ENCODE measurements at places on chromosomes 4 and X.

GRCh38 chr4:103498161-103499070 lies 221.4 kb downstream of the TACR3 start:
- DNase-seq, result peak; percentile 38

- DNase-seq, result no peak
These were observed 236.5 kb upstream of the F9 start for GRCh38 chrX:139293991-139294390.

- no peak for DNase-seq
These were observed 44.9 kb upstream of the FAM47C start for GRCh38 chrX:36963069-36963808.

DNA sequence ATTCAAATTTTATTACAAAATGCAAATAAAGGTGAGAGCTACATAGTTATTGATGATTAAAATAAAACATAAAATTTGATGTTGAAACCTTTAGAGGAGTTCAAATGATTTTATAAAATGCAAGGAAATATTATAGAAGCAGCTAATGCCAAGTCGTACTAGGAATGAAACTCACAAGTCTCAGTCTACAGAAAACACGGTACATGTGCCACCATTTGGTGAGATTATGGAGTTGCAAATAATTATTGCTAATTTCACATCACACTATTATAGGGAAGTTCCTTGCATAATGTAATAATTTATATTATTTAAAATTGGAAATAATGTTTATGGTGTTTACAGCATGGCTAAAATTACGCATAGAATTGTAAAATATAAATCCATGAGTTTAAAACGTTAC lies 1601.7 kb upstream of the TENM3 start:
- DNase-seq, result no peak

- peak; percentile 19 for DNase-seq
These were observed 178.0 kb downstream of the PPP3CA start for GRCh38 chr4:101169044-101170014.

DNA sequence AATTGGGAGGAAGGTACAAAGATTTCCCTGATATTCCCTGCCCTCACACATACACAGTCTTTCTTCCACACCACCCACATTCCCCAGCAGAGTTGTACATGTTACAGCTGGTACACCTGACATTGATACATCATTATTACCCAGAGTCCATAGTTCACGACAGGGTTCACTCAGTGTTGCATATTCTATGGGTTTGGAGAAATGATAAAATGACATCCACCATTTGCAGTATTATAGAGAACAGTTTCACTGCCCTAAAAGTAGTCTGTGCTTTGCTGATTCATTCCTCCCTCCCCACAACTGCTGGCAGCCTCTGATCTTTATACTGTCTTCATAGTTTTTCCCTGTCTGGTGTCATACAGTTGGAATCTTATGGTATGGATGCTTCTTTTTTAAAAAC lies 15.0 kb downstream of the AGA start:
- DNase-seq, result no peak

GRCh38 chr4:36281384-36282106 lies at the start of gene DTHD1:
Gene DTHD1 (plus strand): TSS chr4:36281616. CDS start chr4:36281759, 143 bp downstream.
- no peak for DNase-seq

GRCh38 chr4:141757287-141757686 lies 120.9 kb downstream of the IL15 start:
- no peak for DNase-seq

Data from GM13977 (cell line).